ENCODE measurements at places on chromosomes 1 and 21.
A peak's percentile ranks its signal among the peaks of the same experiment; 100 is the strongest.

GRCh38 chr1:66342707-66343106 is 191.2 kb upstream of the SGIP1 start:
- DNase-seq: peak; percentile 31

- DNase-seq: no peak
These were observed 342 bp downstream of the GSTM5 start for GRCh38 chr1:109712321-109712864.

GRCh38 chr1:190429932-190430331 is 47.7 kb downstream of the BRINP3 start:
- DNase-seq: no peak

- no peak for DNase-seq
These were observed 29.7 kb upstream of the CDC14A start for GRCh38 chr1:100322436-100323211.

- no peak for DNase-seq
These were observed 18.0 kb upstream of the LRRC8D start for GRCh38 chr1:89802841-89803240.

DNA sequence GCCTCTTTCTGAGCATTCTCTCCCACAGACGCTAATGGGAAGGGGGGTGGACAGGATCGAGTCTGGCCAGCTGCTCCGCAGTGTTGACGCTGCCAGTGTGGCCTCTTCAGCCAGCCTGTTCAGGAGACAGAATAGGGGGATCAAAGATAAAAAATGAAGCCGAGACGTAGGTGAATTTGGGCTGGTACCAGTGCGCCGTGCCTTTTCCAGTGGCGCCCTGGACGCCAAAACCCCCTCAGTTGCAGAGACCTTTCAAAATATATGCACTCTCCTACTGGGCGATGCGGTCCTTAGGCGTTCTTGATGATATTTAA is 1.1 kb downstream of the TTC3 start:
- DNase-seq: no peak

DNA sequence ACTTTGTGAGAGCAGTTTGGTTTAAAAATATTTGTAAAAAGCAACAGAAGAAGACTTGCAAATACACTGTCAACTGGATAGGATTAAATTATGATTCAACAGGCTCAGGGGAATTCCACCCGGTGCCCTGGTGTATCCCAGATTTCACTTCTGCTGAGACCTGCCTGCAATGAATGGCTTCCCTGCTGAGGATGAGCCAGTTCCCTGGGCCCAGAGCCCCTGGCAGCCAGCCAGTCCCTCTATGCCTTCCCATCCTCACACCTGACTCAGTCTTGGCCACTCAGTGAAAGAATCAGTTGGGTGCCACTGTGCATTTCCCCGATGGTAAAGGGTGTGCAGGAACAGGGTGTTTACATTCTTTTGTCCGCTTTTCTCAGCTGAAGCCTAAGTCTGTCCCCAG is 64.4 kb downstream of the KCTD3 start:
- no peak for DNase-seq

- peak; percentile 68 for DNase-seq
These were observed 2.8 kb downstream of the SKI start for GRCh38 chr1:2230781-2231531.

- DNase-seq: no peak
These were observed 795 bp downstream of the NGF start for GRCh38 chr1:115337276-115337632.

DNA sequence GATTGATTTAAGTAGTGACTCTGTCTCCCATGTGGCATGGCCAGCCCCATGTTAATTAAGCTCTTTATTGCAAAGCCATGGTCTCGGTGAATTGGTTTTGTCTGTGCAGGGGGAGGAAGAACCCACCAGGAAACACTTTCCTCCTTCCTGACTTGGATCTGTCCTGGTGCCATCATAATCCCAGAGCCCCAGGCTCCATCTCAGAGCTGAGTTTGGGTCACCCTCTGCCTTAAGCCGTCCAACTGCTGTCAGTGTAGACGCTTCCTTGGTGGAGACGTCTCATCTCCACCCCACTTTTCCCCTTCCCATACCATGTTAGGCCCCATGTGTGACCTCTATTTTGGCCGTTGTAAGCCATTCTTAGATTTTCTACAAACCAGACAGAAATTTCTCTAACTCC is 36.0 kb upstream of the COL6A2 start:
- no peak for DNase-seq

- DNase-seq: peak; percentile 62
These were observed 3.3 kb downstream of the KLHL21 start for GRCh38 chr1:6599141-6599975.

DNA sequence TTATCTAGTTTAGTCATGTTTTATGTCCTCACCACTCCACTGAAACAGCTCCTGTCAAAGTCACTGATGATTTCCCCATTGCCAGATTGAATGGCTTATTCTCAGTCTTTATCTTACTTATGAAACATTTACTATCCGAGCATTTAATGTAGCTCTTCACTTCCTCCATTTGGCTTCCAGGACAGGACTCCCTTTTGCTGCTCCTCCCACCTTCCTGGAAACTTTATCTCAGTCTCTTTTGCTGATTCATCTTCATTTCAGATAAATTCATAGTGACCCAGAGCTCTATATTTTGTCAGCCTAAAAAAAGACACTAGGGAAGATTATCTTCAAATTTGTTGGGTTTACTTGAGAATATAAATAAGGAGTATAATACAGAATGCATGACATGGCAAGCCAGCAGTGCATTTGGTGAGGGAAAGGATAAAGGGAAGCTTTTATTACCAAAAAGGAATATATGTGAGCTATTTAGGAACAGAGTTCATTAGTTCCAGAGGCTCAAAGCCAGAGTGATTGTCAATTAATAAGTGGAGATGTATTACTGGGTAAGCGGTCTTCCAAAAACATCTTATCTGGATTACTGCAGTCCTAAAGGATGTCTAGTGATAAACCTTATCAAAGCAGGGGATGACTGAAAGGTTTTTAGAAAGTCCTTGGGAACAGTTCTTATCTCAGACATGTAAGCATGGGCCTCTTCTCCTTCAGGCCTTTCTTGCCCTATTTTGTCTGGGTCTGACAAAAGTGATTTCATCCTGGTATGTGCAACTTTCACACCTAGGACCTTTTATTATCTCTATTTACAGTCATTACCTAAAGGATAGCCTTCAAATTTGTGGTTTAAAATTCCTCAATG is 25.6 kb downstream of the IL23R start:
- DNase-seq: no peak

GRCh38 chr1:86788300-86789206 is 84.2 kb downstream of the SH3GLB1 start:
- DNase-seq: peak; percentile 5

DNA sequence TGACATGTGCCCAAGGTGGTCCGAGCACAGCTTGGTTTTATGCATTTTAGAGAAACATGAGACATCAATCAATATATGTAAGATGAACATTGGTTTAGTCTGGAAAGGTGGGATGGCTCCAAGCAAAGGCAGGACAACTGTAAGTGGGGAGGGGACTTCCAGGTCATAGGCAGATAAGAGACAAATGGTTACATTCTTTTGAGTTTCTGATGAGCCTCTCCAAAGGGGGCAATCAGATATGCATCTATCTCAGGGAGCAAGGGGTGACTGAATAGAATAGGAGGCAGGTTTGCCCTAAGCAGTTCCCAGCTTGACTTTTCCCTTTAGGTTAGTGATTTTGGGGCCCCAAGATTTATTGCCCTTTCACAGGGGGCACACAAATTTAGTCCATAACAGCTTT is 94.2 kb upstream of the COA6 start:
- DNase-seq: no peak

GRCh38 chr21:14956807-14957206 is 108.0 kb downstream of the NRIP1 start:
- no peak for DNase-seq

- DNase-seq: no peak
These were observed 300.6 kb upstream of the POGK start for GRCh38 chr1:166538646-166539045.

DNA sequence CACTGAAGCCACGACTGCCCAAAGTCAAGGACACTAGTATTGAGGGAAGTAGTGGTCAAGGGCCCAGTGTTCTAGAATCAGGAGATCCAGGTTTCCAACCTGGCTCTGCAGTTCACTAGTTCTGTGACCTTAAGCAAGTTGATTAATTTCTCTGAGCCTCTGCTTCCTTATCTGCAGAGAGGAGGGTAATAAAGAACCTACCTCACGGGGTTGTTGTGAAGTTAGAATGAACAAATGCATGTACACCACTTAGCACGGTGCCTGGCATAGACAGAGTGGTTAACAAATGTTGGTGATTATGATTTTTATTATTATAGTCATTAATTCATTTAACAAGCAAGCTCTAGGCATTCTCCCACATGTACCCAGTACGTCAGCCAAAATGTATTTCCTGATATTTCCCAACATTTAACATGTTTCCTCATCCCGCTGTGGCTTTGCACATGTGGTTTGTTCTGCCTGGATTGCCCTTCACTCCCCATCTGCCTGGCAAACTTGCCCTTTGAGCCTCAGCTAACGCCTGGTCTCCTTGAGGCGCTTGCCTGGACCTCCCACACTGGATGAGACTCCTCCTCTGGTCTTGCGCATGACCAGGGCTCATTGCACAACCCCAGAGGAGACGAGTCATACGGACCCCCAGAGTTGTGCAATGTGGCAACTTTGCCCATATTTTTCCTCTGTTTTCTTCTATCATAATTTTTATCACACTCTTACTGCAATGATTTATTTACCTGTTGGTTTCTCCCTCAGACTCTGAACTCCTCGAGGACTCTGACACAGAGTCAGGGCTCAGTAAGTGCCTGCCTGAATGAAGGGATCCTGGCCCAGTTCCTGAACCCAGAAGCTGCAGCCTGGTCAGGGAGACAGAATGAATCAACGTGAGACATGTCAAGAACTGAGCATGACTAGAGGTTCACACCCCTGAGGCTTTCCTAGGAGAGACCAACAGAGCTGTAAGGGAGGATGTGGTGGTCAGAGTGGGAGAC is 20.7 kb upstream of the MFSD2A start:
- no peak for DNase-seq

GRCh38 chr1:199978408-199978940 is 49.0 kb upstream of the NR5A2 start:
- no peak for DNase-seq

DNA sequence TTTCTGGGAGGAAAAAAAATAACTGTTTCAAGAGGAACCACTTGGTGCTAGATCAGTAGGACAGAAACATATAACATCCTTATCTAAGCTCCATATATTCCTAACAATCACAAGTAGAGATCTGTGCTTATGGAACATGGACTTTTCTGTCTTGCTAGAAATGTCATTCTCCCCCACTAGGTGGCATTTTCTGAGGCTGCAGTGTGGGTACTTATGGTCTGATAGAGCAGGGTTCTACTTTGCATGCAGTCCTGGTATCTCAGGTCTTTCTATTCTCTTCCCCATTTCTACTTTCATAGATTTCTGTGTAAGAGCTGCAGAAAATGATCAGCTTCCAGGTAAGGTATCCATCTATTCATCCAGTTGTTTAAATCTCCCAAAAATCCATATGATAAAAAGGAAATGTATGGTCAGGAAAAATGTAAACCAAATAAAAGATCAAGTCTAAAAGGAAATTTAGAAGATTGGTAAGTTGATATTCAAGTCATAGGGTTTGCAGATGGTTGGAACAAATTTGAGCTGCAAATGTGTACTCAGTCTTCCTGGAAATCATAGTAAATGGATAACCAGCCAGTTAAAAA is 1.5 kb downstream of the ZNF684 start:
- peak; percentile 54 for DNase-seq

DNA sequence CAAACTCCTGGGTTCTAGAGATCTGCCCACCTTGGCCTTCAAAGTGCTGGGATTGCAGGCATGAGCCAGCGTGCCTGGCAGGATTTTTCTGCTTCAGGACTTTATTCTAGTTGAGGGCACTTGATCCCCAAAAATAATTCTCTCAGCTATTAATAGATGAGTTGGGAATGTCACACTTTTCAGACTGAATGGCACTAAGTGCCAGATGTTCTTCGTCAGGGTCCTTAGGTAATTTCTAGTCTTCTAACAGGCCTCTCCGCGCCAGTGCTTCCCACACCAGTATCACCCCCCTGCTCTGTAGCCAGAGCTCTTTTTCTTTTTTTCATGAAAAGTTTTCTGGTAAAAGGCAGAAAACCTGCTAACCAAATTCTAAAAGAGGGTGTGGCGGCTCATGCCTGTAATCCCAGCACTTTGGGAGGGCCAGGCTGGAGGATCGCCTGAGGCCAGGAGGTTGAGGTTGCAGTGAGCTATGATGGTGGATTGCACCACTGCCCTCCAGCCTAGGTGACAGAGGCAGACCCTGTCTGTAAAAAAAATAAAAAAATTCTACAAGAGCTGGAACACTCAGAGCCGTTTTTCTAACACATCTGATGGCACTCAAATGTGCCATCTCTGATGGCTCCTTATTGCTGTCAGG is 6.1 kb upstream of the SARS1 start:
- DNase-seq: no peak

- DNase-seq: no peak
These were observed 117.6 kb downstream of the UBE2U start for GRCh38 chr1:64320922-64321614.

GRCh38 chr1:41739061-41739955 is 179.4 kb downstream of the HIVEP3 start:
- DNase-seq: peak; percentile 87

DNA sequence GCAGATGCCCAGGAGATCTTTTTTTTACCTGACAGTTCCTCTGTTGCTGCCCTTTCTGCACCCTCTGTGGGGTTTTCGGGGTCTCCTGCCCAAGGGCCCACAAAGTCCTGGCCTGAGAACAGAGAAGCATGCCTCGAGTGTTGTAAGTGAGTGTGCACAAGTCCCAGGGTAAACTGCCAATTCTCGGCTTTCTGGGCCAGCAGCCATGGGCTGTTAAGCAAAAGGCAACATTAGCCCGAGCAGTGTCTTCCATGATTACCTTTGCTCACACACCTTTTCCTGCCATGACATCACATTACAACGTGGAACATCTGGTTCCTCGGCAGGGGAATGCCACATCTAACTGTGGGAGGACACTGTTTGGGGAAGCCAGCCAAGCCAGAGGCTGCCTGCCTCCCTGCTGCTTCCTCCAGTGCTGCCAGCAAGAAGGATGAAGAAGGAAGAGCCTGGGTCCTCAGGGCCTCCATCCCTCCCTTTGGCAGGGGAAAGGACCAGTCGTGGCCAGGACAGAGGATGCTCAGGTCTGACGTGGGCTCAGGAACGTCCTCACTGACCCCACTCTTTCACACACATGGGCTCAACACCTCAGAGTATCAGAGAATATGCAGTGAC is 485.9 kb downstream of the OMA1 start:
- DNase-seq: no peak

- DNase-seq: no peak
These were observed 496.6 kb downstream of the DPYD start for GRCh38 chr1:97424209-97424608.

DNA sequence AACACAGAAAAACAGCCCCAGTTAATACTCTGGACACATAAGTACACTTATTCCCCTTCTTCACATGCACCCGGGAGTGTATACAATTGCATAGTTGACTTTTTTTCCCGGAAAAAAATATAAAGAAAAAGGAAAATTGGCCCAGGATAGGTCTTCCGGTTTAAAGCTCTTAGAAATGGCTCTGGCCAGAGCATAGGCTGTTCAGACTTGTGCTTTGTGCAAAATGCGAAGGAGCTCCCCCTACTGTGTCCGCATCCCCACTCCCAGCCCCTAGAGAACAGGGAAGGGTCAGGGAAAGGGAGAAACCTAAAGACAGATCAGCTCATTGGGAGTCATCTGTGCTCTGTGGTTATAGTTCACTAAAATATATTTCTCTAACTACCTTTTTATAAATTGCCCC is 5.5 kb upstream of the MTMR11 start:
- DNase-seq: no peak

- no peak for DNase-seq
These were observed 38.3 kb downstream of the LRRN2 start for GRCh38 chr1:204647114-204647804.

Data from CD4-positive, alpha-beta T cell treated with Interleukin-21 for 1 hour (primary cell).